ENCODE measurements at places on chromosomes 5 and 9.

GRCh38 chr9:137114613-137115393, at the start of gene DPP7:
Gene DPP7 (minus strand): TSS chr9:137114733. CDS start chr9:137114713, 20 bp downstream.
- DNase-seq = peak; percentile 75

- no peak for DNase-seq
These were observed 27.1 kb downstream of the CDH9 start for GRCh38 chr5:27011274-27011673.

DNA sequence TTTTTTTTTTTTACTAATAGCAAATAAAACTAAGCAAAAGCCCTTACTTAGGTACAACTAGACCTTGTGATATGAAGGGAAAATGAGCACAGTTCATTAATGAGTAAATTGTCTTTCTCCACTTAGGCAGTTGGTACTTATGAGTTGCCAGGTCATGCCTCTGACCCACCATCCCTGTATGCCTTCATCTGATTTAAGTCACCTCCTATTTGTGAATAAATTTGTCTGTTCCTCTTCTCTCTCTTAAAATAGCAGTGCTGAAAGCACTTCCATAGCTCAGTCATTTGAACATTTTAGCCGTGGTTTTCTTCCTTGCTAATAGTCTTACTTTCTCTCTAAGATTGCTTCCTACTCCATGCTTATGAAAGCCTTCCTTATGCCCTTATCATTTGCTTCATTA, 61.4 kb downstream of the SLC44A1 start:
- DNase-seq = no peak

GRCh38 chr9:121478816-121479676, 20.6 kb downstream of the GGTA1 start:
- DNase-seq = no peak

- DNase-seq = no peak
These were observed 23.4 kb upstream of the STRBP start for GRCh38 chr9:123291736-123292135.

DNA sequence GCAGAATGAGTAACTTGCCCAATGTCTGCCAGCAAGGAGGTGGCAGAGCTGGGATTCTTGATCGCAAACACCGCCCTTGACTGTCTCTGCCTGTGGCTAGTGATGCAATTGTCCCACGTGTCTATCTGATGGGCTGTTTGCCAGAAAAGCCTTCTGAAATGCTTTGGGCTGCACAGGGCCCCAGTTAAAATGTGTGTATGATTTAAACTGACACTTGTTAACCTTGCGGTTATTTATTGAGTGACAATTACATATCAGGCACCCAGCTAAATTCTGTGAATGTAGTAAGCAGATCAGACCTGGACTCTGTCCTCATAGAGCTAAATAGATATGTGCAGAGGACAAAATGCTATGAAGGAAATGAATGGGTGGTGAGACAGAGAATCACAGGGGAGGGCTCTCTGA, 11.6 kb upstream of the IL12B start:
- peak; percentile 56 for DNase-seq

GRCh38 chr5:80964491-80964890, 4.3 kb downstream of the RASGRF2 start:
- DNase-seq = no peak

GRCh38 chr5:168263121-168263520, 28.3 kb upstream of the WWC1 start:
- DNase-seq = no peak

DNA sequence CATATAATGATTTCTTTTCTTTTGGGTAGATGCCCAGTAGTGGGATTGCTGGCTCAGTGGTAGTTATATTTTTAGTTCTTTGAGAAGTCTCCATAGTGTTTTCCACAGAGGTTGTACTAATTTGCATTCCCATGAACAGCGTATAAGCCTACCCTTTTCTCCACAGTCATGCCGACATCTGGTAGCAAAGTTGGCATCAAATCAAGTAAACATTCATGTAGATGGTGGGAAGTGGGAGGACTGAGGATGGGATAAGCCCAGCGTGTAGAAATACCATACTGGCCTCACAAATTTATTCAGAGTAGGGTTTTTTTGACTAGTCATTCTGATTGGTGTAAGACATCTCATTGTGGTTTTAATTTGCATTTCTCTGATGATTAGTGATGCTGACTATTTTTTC, 115.4 kb downstream of the EGFLAM start:
- DNase-seq = no peak

- no peak for DNase-seq
These were observed 53.3 kb upstream of the SPATA31D4 start for GRCh38 chr9:81874931-81875330.

- no peak for DNase-seq
These were observed 16.5 kb downstream of the CSF2 start for GRCh38 chr5:132090107-132090506.

- no peak for DNase-seq
These were observed 27.9 kb upstream of the LPCAT1 start for GRCh38 chr5:1551426-1552301.

DNA sequence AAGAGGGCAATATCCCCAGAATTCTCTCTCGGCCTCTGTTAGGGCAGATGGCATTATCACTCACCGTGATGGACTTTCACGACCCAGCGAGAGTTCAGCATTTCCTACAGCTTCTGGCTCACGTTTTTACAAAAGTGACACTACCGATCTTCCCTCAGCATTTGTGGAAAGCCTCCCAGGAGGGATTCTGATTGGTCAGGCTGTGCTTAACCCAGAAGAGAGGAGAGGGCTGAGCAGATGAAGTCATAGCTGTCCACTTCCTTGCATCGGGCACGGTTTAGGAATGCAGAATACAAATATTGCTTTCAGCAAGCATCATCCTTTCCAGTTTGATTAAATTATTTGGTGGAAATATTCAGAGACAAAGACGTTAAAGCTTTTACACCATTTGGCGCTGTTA, 277.4 kb upstream of the MSX2 start:
- DNase-seq = no peak

DNA sequence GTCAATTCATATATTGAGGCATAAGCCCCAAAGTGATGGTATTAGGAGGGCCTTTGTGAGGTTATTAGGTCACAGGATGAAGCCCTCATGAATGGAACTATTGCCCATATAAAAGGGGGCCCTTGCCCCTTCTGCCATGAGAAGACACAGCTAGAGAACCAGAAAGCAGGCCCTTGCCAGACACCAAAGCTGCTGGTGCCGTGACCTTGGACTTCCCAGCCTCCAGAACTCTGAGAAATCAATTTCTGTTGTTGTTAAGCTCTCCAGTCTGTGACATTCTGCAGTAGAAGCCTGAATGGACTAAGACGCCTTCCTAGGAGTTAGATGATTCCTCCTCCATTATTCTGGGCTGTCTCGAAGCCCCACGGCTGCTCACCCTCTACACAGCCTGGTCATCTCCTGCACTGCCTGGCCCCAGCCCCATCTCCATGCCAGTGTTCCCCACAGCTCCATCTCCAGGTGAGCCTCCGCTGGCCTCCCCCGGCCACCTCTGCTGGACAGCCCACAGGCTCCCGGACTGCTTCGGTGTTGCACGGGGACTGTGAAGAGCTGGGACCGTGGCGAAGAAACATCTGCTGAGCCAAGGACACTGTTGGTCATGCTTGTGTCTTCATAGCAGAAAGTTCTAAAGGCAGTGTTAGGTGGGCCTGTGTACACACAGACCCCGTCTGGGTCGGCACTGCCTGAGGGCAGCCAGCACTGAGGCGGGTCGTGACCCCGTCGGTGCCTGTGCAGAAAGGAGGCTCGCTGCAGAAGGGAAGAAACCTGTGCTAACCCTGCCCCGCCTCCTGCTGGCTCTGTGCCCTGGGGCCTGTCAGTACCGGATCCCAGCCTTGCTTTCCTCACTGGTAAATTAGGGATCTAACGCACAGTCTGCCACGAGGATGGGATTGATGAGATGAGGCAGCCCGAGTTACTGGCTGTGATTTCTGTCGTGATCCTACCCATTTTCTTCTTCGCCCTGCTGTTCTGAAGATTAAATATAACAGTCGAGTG, 55.1 kb upstream of the CNOT6 start:
- DNase-seq = no peak

DNA sequence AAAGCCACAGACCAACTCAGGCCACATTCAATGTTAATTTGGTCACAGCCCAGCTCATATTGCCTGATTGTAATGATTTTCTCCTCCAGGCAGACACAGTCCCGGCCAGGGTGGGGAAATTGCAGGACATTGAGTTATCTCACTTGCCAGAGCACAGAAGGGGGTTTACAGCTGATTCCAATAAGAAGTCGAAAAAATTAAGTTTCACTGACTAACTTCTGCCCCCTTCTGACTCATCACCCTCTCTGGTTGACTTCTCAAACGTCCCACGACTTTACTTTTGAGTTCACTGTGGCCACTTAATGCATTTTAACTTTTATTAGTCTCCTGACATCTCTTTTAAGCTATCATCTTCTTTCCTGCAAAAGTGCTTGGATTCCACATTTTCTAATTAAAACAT, 321.4 kb upstream of the WWC1 start:
- DNase-seq = no peak

- DNase-seq = peak; percentile 13
These were observed 145.3 kb upstream of the SMARCA2 start for GRCh38 chr9:1869843-1870242.

DNA sequence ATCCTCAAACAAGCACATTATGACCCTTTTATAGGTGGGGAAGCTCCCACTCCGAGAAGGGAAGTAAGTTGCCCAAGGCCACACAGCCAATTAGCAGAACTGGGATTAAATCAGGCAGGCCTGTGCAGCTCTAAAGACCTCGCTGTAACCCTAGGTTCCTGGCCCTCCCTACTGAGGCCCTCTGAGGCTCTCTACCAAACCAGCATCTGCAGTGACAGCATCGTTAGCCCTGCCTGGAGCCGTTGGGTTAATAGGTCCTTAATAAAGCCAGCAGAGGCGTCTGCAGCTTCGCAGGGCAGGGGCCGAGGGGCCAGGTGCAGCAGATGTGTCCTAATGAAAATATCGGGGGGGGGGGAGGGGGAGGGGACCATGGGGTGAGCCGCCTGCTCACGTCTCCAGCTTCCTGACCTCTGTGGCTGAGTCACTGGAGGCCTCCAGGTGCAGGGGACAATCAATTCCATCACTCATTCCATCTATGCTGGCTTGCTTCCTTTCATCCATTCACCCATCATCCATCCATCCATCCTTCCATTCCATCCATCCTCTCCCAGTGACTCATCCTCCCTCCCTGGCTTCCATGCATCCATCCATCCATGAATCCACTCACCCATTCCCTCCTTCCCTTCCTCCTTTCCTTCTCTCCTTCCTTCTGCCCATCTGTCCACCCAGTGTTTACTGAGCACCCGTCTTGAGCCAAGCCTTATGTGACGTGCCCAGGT, 203.9 kb downstream of the C9orf50 start:
- no peak for DNase-seq

DNA sequence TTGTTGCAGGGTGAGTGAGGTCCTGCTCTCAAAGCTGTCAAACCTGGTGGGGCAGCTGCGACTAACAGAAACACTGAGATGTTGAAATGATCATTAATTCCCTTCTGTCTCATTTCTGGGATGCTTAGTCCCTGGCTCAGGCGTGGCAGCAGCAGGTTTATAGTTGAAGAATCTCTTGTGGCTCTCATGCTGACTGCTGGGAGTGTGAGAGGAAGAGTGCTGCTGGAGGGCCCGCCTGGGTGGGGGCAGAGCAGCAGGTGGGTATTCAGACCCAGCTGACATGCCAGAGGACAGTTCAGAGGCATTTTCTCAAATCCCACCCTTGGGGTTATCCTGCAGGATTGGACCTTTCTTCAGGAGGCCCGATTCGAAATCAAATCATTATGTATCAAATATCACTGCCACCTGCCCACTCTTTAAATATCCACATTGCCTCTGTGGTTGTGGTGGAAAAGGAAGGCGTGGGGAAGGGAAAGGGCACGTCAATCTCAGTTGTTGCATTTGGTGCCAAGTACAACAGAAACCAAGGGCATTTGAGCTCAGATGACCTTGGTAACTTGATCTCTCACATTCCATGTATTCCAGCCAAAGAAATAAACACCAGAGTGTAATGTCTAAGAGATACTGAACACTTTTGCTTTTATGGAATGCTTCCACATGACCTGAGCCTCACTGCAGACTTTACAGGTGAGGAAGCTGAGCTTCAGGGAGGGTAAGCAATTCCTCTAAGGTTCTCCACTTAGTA, 224.3 kb downstream of the AOPEP start:
- DNase-seq = no peak

- DNase-seq = no peak
These were observed 536 bp upstream of the COMMD10 start for GRCh38 chr5:116084287-116084691.

DNA sequence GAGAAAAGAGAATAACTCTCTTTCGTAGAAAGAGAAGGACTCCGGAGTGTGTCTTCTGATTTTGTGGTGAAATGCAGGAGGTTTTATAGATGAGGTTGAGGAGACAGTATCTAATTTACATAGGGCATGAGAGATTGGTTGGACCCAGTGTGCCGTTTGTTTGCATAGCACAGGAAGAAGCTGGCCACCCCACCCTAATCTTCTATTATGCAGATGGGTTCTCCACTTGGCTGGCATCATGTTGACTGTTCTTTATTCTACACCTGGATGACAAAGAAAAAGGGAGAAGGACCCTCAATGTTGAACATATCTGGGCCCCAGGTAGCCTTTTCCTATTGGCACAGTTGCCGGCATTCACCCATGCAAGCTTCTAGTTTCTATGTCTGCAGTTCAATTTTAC, 23.2 kb upstream of the MINAR2 start:
- DNase-seq = no peak

DNA sequence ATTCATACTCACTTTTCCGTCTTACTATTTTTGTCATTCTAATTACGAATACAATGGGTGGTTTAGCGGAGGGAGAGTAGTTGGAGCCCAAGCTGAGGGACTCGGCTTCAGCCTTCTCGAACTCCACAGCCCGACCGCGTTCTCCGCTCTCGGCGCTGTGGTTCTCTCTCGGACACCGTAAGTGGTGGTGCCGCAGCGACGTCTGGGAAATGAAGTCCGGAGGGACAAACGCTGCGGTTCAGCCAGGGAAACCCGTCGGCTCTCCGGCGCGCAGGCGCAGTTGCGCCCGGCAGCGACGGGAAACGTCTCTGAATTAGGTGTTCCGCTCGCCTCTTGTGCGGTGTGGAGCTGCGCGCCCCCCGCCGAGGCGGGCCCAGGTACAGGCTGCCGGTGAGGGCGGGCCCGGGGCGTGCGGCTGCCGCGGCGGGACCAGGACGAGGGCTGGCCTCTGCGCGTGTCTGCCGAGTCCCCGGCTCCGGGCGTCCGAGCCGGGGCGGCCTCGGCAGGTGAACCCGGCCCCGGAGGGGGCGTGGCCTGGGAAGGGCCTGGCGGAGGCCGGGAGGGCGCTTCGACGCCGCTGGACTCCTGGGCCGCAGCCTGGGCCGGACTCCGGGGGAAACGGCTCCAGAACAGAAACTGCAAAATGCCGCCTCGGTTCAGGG, at the start of gene ZNF879:
Gene ZNF879, plus strand, starts transcription at position 277 of the 662 bp plus-strand sequence. CDS start 1,201 bp downstream, outside the sequence.
- DNase-seq = peak; percentile 91

DNA sequence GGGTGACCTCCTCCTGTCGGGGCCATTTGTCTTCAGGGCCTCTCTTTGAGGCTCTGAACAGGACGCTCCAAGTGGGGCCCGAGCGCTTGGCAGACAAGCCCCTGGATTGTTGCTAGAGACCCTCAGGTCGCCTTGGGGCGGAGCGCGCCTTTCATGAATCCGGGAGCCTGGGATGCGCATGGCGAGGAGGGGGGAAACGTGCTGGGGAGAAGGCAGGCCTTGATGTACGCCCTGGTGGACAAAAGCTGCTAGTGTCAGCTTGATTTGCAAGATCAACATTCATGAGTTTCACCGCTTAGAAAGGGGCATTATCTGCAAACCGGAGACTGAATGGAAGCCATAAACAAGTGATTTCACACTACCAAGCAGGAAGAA, 226.3 kb downstream of the SMARCA2 start:
- no peak for DNase-seq

Measured in stimulated activated naive CD4-positive, alpha-beta T cell treated with Interleukin-2 at 50 U/mL for 16 hours (primary cell).